Kidney glomerular epithelial cell (primary cell): ENCODE measurements at places on chromosomes 2 and 18.

- DNase-seq: no peak
Measured at GRCh38 chr18:2441544-2441943, 129.8 kb downstream of the METTL4 start.

DNA sequence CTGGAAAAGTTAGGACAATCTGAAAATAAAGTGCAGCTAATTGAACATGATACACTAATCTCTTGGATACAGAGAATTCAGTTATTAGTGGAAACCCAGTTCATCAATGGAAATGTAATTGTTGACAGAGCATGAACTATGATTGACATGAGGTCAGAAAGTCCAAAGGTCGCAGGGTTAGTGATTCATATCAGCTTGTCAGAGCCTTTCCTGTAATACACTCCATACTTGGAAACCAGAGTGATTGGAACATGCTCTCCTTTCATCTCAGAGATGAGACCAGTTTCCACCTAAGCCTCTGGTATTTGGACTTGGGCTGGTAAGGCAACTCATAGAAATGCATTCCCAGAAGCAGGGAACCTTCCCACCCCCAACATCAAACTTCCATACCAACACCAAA is 8.5 kb upstream of the NCKAP5 start:
- DNase-seq: no peak

GRCh38 chr2:240203031-240203787 is 62.8 kb upstream of the OTOS start:
- peak; percentile 25 for DNase-seq

- DNase-seq: no peak
Measured at GRCh38 chr2:137435162-137435561, 529.1 kb upstream of the HNMT start.

GRCh38 chr18:30361864-30362540 is 680.5 kb downstream of the DSC3 start:
- DNase-seq: no peak

GRCh38 chr2:148554459-148555247 is 89.9 kb upstream of the EPC2 start:
- DNase-seq: no peak

- no peak for DNase-seq
Measured at GRCh38 chr2:70979180-70979488, 704 bp downstream of the ANKRD53 start.

- DNase-seq: no peak
Measured at GRCh38 chr2:98880266-98881152, 55.5 kb downstream of the CRACDL start.

GRCh38 chr2:188117706-188118105 is 174.0 kb upstream of the GULP1 start:
- no peak for DNase-seq

GRCh38 chr2:3261511-3261910 is 116.1 kb downstream of the EIPR1 start:
- DNase-seq: no peak

DNA sequence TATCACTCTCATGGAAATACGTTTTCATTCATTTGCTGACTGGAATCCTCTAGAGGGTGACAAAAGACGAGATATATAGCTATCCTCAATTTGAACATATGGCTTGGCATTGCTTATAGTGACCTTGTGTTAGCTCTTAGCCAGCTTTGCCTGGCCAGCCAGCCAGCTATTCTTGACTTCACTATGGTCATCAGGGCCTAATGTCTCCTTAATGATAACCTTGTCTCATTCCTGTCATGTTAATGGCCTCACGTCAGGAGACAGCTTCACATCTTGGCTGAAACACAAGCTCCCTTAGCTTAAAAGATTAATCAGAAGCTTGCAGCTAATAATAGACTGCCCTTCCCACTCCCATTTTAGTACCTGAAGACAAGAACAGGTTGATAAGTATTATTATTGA is 1517.5 kb upstream of the PIK3C3 start:
- DNase-seq: no peak

- peak; percentile 67 for DNase-seq
Measured at GRCh38 chr2:217510771-217511291, 492.0 kb downstream of the TNS1 start.

DNA sequence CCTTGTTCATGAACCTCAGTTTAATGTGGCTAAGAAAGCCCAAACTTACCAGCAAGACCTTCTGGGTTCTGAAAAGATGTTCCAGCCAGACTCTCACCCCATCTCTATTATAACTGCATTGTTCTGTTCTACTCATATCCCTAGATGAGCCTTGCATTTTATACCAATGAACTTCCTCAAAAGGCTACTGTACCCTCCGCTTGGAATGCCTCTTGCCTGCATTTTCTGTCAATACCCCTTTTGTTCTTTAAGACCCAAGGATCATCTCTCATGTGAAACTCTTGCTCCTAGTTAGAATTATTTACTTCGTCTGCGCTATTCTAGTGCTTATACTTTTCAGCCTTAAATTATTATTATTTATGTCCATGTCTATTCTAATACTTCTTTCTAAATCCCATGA is 181.5 kb downstream of the MYO3B start:
- no peak for DNase-seq

GRCh38 chr2:147420947-147421675 is 423.7 kb upstream of the ACVR2A start:
- DNase-seq: no peak

- DNase-seq: no peak
Measured at GRCh38 chr2:232316461-232317330, 61.9 kb upstream of the ALPP start.

DNA sequence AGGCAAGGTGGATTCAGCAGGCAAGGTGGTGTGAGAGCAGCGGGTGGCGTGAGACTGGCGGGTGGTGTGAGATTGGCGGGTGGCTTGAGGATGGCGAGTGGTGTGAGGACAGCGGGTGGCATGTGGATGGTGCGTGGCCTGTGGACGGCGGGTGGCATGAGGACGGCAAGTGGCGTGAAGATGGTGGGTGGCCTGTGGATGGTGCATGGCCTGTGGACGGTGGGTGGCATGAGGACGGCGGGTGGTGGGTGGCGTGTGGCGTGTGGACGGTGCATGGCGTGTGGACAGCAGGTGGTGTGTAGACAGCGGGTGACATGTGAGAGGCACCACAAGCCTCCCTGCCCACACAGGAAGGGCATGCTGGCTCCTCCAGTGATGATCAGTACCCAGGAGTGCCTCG is 186.9 kb upstream of the SALL3 start:
- DNase-seq: no peak

DNA sequence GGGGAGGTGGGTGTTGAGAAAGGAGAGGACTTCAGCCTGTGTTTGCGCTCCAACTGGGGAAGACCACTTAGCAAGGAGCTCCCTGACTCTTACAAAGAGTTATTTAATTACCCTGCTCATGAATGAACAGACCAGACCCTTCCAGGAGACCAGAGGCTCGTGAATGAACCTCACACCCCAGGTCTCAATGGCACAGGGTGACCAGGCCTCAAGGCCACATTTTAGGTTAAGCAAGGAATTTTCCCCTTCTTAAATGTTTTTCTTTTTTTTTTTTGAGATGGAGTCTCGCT is 25.3 kb downstream of the SMAD7 start:
- no peak for DNase-seq

DNA sequence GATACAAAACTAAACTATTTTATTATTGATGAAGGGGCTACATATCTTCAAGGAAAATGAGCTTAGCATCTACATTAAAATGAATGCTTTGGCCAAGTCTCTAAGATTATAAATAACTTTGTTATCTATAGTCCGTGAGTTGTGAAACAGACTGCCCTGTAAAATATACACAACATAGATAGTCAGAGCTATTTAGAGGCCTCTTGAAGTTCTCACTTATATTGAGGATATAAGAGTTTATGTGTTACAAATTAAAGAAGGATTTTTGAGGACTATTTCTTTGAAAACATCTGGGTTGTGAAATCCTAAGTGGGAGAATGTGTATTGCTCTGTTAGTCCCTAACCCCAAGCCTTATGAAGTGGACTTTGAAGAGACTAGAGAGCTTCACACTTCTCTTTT is 292.0 kb upstream of the CDH2 start:
- no peak for DNase-seq

GRCh38 chr2:72745679-72746368 is 80.0 kb downstream of the EXOC6B start:
- peak; percentile 41 for DNase-seq

DNA sequence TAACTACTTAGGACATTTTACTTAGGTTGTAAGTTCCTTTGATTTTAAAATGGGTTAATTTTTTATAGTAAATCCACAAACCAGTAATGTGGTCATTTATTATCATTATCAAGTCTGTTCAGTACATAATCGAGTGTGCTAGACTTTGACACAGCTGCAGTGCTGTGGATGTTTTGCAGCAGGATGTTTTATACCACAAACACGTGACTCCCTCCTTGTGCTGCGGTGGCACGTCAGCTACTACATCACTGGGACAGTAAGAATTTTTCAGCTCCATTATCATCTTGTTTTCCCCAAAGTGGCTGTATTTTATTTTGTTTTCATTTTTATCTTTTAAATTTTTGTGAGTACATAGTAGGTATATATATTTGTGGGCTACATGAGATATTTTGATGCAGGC is 70.0 kb downstream of the ATP9B start:
- no peak for DNase-seq

- DNase-seq: no peak
Measured at GRCh38 chr2:67702937-67703336, 305.8 kb downstream of the ETAA1 start.

- peak; percentile 31 for DNase-seq
Measured at GRCh38 chr2:73212448-73213176, 1.4 kb upstream of the SMYD5 start.

DNA sequence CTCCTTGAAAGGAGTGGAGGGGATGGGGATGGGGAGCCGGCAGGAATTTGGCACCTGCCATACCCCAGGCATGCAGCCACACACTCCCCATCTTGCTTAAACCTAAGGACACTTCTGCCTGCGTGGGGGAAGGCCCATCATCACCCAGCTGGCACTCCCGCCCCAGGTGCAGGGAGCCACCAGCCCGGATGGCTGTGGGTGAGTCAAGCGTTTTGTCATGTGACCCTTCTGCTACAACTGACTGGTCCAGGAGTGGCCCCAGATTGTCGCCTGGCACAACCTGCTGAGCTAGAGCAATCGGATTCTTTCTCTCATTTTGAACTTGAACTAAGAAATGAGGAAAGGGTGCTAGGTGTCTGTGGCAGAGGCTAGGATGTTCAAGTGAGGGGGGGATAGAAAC is 61.3 kb downstream of the TSN start:
- DNase-seq: no peak

GRCh38 chr2:170973225-170973491 is 44.1 kb downstream of the GORASP2 start:
- DNase-seq: no peak

DNA sequence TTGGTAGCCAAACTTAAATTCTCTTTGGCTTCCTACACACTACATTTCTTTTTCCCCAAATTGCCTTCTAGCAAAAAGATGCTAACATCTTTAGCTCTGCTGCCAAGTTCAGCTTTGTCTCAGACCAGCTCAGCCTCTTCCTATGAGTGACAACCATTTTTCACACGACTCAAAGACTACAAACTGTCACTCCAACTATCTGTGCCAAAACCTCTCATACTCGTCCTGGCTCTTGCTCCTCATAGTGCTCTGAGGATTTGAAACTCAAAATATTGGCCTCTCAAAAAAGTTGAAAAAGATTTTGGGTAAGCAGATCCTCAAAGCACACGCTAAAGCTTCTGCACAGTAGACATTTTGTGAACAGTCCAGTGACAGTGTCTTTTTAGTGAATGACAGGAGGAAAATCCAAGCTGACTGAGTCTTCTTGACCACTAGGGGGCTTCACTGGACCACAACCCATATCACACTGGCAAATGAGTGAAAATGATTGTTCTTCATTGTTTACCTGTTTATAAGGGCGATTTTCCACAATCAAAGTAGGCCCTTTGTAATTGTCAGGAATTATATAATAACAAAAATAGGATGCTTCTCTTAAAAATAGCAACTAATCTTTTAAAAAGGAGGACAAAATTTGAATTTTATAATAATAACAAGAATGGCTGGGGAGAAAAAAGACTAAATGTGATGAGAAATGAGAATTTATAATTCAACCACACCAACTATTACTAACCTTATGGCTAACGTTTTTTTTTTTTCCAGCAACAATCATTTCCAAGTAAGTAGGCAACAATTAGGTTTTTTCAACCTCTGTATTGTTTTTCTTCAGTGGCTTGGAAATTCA is 85.5 kb upstream of the PGAP1 start:
- peak; percentile 16 for DNase-seq

- peak; percentile 73 for DNase-seq
Measured at GRCh38 chr2:85878719-85879370, 9.9 kb downstream of the ST3GAL5 start.

DNA sequence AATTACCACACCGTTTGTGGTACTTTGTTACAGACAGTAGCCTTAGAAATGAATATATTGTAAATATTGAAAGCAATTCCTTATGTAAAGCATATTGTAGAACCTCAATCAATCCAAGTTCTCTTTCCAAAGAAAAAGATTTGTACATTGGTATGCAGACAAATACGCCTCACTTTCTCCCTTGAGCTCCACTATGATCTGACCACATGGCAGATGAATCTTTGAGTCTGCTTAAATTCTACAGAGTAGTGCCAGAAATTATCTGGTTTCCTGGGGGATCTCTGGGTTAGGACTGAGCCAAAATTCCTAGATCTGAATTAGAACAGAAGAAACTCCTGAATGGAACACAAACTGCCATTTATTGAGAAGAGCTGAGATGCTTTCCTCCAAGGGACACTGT is 99.0 kb downstream of the CPO start:
- DNase-seq: no peak
